ENCODE measurements at places on chromosomes 13 and 19. TPM values are rescaled to one million over a fixed set of nuclear protein-coding genes. Genes with fewer than 3 reads are reported as not detected.

The PRODH2 gene
- 14.4 TPM for total RNA-seq

The ZNF93 gene
- total RNA-seq: 21.4 TPM

The SLC25A23 gene
- total RNA-seq: 59.8 TPM

The ZFP28 gene
- total RNA-seq: 7.6 TPM

The ENOX1 gene
- 10.1 TPM for total RNA-seq

The KCNN4 gene
- total RNA-seq: 3.7 TPM

Data from metanephros (tissue), 2 donors.